ENCODE measurements at places on chromosomes 6 and 20.

- peak; percentile 36 for DNase-seq
These were observed 671 bp downstream of the E2F1 start for GRCh38 chr20:33685328-33686099.

DNA sequence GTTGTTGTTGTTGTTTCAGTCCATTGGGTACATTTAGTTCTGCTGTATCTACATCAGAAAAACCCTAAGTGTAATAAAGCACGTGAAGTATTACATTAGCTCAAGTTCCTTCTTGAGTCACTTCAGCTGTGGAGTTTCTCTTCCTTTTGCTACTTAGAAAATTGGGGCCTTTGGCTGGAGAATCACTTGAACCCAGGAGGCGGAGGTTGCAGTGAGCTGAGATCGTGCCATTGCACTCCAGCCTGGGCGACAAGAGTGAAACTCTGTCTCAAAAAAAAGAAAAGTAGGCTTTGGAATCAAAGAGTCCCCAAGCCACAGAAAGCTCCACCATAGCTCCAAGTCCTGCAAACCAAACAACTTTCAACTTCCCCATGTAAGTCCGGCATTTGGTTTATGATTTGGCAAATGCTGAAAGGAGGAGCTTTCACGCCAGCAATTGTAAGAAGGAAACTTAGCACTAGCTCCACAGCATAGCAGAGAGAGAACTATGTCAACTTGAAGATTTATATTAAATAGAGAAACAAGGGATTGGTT, 56.5 kb upstream of the RNF144B start:
- DNase-seq = no peak

GRCh38 chr6:24009319-24009718, 116.7 kb upstream of the NRSN1 start:
- DNase-seq = no peak

DNA sequence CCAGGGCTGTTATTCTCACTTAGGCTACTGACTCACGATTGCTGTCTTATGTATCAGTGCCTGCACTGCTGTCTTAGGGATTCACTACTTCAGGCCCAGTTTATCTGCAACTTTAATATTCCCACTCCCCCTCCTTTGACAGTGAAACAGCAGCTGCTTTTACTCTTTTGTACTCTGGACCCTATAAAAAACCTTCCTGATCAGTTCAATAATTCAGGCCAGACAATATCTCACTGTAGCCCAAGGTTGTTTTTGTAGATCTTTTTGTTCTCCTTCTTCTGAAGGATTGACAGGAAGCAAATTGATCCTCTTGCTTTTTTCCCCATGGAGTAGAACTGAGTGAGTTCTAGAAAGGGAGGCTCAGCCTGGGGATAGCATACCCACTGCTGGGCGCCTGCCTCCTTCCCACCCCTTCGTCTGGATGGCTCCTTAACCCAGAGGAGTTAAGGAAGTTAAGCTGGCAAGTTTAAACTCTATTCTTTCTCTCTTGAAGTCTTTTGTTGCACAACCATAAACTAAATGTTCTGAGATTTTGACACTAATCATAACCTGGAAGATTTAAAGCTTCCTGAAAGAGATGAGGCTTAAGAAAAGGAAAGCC, 22.0 kb upstream of the EYS start:
- DNase-seq = no peak

DNA sequence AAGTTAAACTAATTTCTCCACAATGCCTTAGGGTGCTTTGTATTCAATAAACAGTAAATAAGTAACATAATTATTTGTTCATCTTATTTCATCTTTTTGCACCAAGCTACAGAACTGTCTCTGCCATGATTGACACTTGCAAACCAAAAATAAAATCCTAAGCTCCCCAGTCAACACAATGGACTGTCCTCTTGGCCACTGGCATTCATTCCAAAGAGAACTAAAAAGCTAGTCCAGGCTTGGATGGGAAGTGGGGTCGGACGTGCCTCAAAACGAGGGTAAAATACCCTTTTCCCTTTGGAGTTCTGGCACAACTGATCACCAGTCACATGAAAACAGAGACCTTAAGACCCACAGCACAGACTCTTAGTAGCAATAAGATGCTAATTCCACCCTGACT, 66.4 kb upstream of the THBS2 start:
- DNase-seq = peak; percentile 45

DNA sequence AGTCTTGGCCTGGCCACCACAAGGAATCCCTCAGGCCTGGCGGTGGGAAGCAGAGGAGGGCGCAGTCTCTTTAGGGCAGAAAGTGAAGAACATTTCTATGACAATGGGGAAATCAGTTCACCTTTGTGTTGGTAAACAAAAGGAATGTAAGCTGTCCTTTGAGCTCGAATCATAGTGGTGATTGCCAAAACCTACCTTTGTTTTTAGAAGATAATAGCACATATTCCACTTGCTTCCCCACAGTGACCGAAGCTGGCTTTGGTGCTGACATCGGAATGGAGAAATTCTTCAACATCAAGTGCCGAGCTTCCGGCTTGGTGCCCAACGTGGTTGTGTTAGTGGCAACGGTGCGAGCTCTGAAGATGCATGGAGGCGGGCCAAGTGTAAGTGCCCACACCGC, 144.1 kb downstream of the MTHFD1L start:
- no peak for DNase-seq

DNA sequence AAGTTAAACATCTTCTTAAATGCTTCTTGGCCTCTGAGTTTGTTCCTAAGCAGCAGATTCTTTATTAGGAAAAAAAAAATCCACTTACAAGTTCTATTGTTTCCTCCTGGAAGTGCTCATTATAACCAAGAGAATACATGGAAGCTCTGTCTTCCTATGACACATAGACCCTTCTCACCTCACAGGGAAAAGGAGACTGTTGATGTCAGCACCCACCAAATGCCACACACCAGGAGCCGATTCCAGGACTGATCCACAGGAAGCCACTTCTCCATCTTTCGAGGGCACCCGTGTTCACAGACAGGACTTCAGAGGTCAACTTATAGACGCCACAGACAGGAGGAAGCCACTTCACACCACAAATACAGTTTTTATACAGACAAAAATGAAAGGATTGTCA, 13.4 kb upstream of the BNIP5 start:
- DNase-seq = peak; percentile 41

DNA sequence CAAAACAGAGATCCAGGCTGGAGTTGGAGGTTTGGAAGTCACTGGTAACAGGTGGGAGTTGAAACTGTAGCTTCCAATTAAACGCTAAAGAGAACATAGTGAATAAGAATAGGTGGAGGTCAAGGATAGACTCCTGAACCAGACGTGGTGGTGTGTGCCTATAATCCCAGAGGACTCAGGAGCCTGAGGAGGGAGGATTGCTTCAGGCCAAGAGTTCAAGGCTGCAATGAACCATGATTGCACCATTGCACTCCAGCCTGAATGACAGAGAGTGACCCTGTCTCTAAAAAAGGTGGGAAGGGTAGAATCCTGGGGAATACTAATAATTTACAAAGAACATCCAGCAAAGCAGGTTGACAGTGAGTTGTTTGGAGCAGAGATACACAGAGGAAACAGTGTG, 13.6 kb downstream of the NRSN1 start:
- DNase-seq = no peak

DNA sequence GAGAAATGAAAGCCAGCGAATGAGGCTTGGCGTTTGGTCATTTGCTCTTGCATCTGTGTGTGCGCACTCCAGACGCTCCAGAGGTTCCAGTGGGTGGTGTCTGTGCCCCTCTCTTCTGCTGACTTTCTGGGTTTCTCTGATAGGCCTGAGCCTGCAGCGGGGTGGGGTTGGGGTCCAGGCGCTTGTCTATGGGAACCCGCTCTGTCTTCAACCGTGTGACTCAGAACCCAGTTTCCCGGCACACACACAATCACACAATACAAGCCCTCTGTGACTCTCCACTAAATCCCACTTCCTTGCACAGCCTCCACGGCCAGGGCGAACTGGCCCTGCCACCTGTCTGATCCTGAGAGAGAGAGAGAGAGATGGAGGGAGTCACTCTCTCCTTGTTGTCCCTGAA, 24.6 kb downstream of the RBM38 start:
- DNase-seq = no peak

DNA sequence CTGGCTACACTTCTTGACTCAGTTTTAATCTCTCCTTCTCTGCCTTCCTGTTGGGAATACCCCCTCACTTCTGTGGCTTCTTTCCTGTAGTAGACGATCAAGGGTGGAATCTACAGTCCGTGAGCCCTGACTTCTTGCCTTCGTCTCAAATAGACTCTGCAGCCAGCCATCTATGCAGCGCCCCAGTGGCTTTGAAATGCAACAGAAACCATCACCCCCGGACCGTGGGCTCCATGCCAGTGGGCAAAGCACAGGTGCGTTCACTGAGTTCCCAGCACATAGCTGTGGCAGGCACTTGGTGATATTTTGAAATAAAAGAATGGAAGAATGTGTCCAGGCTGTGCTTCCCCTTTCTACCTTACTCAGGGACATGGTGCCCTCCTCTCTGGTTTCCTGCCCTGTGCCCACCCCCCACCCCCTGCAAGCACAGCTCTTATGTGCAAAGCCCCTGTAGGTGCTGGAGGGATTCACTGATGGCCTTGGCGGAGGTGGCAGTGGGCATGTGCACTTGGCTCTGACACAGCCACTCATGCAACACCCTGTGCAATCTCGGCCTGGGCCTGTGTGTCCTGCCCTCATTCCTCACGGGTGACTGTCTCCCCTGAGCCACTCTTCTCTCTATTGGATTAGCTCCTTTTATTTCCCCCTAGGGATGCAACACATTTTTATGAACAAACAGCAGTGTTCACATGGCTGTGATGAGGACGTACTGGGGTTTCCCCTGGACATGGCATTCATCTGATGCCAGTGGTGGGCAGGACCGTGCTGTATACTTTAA, 5.5 kb upstream of the CDSN start:
- DNase-seq = peak; percentile 76

GRCh38 chr20:54345301-54345724, 130.1 kb upstream of the DOK5 start:
- peak; percentile 94 for DNase-seq

- no peak for DNase-seq
These were observed 646.6 kb upstream of the HS3ST5 start for GRCh38 chr6:114989279-114989964.

GRCh38 chr6:113786168-113786567, 71.0 kb upstream of the MARCKS start:
- no peak for DNase-seq

DNA sequence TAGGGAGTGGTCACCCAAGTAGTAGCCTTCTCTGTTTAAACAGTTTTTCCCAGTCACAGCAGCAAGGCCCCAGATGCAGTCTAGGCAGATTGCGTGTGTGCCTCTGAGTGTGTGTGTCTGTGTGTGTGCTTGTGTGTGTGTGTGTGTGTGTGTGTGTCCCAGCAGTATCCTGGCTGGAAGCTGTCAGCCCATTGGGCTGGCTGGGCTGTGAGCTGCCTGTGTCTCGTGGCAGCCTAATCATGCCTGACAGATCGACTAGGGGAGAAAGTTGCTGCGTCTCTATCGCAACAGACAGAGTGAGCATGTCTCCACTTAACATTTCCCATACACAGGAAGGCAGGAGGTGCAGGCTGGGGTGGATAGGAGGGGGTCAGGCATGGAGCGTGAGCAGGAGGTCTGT, 42.9 kb upstream of the LRFN2 start:
- peak; percentile 2 for DNase-seq

- peak; percentile 40 for DNase-seq
These were observed 16.1 kb downstream of the BPIFB1 start for GRCh38 chr20:33299111-33299603.
